Tibial nerve (tissue), 4 donors: ENCODE measurements at places on chromosomes 12 and 14. TPM values are rescaled to one million over a fixed set of nuclear protein-coding genes. Genes with fewer than 3 reads are reported as not detected.

The PLEKHG7 gene
- 2.8 TPM for total RNA-seq

The PLA2G1B gene
- 11.4 TPM for total RNA-seq

The KRT75 gene
- total RNA-seq = not detected

The RPL10L gene
- total RNA-seq = not detected

The MORN3 gene
- under 0.01 TPM for total RNA-seq

The ADAMTS20 gene
- total RNA-seq = not detected

The RDH16 gene
- total RNA-seq = 1.5 TPM

The TROAP gene
- 0.30 TPM for total RNA-seq

The TCL1B gene
- total RNA-seq = not detected

The PTPRB gene
- 28.4 TPM for total RNA-seq

The SOAT2 gene
- 0.78 TPM for total RNA-seq

The RNU6-8 gene
- total RNA-seq = not detected
